ENCODE measurements at places on chromosomes 12 and 14.

DNA sequence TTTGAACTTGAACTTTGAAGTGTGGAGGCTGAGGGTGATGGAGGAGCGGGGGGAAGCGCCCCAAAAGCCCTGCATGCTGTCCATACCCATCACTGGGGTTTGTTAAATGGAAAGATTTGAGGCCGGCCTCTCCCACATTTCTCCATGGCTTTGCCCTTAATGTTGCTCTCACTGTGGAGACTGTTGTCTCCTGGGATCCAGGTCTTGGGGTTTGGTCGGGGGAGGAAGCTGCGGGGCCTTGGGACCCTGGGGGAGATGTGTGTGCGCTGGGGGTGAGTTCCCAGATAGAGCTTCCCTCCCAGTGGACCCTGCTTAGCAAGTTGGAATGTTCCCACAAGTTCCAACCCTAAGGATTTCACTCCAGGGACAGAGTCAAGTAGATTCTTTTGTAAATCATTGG, 28.0 kb upstream of the LRTM2 start:
- DNase-seq, result no peak

- peak; percentile 31 for DNase-seq
Observed at GRCh38 chr12:123828854-123829547, 66.9 kb downstream of the DNAH10 start.

DNA sequence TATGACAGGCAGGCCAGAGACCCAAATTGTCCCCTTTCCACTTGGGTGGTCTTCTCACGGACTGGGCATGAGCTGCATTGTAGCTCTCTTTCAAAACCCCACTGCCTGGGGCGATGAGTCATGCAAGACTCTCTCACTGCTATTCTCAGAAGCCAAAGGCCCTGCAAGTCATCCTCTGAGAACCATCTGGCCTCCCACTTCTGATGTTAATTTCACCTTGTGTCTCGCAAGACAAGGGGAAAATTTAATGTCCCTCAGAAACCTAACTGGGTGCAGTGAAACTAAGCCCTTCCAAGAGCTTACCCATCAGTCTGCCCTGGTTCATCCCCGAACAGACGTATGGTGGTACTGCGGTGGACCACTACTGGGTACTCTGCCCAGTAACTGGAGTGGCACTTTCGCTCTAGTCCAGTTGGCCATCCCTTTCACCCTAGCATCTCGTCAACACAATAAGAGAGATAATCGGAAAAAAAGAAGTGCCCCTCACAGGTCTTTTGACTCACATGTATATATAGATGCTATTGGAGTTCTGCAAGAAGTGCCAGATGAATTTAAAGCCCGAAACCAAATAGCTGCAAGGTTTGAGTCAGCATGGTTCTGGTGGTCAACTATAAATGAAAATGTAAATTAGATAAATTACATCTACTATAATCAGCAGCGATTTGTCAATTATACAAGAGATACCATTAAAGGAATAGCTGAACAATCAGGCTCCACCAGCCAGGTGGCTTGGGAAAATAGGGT, 31.3 kb upstream of the LALBA start:
- DNase-seq, result peak; percentile 43

DNA sequence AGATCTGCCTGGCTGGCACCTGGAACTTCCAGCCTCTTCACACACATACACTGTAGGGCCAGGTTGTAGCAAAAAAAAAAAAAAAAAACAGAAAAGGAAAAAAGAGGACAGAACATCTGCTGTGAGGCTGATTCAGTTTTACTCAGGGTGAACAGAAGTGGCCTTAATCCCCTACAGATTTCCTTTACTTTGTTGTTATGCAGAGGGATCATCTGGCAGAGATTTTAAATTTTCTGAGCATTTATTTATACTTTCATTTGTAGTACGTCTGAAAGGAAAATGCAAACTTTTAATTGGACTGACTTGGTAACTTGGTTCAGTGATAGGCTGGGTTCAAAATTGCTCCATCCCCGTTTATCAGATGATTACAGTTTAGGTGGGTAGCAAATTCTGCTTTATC, 50.8 kb upstream of the PRICKLE1 start:
- DNase-seq, result no peak

DNA sequence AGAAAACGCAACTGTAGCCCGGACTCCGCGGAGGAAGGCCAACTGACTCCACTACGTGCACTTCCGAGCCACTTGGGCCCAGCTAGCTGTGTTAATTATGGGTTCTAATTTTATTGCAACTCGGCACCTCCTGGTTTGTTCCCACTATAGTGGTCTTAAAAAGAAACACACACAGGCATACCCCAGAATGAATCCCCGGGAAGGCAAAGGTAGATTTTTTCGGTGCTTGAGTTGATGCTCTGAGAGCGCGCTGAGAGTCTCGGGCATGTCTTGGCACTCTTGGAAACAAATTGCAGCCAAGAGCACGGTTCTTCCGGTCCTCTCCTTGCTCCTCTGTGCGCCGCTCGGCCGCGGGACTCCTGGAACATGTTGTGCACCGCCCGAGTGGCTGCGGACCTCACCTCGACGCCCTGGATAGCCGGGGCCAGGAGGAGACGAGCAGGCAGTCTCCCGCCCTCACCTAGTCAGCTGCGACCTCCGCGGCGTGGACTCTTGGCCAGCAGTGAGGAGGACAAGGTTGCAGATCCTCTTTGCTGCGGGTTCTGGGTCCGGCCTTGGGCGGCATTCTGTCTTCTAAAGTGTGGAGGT, 6.8 kb upstream of the PAX9 start:
- DNase-seq, result peak; percentile 53

DNA sequence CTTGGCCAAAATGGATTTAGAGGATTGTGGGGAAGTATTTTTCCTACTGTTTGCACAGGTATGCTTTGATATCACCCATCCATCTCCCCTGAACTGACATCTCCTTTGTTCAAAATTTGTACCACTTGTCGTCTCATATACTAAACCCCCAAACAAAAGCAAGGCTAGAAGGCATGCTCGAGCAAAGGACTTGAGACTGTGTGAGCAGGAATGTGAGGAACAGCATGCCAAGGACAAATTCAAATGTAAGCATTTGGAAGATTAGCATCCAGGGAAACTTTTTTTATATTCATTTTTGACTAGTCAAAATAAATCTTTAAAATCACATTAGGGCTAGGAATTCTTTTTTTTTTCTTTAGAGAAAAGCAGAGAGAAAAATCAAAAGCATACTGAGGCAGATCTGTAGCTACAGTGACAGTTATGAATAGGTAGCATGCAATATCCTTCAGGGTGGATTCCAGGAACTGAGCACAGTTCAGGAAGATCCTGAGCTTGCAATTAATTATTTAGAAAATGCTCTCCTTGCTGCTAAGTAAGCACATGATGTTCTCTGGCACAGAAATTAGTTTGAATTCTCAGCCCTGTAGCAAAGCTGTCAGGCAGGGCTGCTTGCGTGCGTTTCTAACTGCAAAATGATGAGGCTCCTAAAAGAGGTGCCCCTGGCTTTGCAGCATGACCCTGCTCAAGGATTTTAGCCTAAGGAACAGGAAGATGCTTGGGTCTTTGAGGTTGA, 327.7 kb downstream of the LRIG3 start:
- DNase-seq, result no peak

DNA sequence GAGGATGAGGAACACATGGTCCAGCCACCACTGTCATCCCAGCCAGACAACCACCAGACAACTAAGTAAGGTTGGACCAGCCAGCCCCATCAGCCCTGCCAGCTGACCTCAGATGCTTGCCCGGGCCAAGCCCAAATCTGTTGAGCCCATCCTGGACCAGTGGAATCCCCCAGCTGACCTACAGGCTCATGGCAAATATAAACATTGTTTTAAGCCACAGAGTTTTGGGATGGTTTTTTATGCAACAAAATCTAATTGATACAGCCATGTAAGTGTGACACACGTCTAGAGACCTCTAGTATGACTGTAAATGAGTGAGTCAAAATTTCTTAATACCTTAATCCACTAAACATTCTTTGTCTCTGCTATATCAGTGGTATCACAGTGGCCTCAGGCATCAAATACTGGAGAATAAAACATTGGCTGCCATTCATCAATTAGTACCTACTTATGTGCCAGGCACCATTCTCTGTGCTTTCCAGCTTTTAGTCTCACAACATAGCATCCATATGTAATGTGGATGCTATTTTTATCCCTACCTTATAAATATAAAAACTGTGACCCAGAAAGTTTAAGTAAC, 24.2 kb upstream of the NT5DC3 start:
- DNase-seq, result no peak

- DNase-seq, result no peak
Observed at GRCh38 chr14:53249059-53249458, 95.9 kb upstream of the DDHD1 start.

GRCh38 chr12:12432364-12432763, 75.5 kb downstream of the BORCS5 start:
- no peak for DNase-seq

DNA sequence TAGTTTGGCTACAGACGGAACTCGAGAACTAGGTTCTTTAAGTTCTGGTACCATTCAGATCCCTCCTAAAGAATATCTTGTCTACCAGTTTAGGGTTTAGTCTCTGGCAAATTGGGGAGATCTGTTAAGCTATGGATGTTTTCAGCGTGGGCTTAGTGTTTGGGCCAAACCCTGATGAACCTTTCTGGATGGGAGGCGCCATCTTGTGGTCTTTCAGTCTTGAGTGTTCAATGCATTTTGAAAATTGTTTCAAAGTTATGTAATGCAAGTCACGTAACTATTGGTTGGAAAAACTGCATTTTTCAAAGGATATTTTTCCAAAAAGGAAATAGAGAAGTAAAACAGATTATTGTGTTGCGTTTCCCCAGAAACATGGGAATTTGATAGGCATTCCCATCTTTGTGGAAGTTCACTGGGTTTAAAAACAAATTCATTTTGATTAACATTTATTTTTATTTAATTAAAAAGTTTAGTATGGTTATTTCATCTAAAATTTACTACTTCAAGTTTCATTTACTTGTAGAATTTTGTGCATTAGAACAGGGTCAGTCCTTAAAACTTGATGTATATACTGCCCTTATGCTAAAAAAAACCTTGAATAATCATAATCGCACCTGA, 169.0 kb downstream of the PRIMA1 start:
- DNase-seq, result peak; percentile 57

DNA sequence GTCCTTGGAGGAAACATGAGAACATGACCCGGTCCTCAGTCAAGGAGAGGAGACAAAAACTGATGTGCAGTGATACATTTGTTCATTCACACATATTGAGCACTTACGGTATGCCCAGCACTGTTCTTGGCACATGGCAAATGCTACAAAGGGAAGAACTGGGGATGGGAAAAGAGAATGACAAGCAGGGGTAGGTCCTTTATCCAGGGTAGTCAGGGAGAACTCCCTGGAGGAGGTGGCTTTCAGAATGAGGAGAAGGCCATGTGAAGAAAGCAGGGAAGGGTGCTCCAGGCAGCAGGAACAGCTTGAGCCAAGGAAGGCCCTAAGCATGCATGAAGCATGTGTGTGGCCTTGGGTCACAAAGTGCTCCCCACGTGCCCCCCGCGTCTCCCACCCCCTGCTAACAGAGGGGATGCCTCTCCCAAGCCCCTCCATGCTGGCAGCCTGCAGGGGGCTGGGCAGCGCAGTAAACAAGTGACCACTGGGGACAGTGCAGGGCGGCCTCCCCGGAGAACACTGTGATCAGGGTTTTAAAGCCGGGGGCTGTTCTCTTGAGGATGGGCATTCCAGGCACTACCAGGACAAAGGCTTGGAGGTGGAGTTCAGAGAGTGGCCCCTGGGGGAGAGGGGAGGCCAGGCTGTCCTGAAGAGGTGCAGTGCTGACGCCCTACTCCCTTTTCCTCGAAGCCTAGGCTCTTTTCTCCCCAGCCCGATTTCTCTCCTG, 71.0 kb downstream of the PHETA1 start:
- DNase-seq, result no peak

DNA sequence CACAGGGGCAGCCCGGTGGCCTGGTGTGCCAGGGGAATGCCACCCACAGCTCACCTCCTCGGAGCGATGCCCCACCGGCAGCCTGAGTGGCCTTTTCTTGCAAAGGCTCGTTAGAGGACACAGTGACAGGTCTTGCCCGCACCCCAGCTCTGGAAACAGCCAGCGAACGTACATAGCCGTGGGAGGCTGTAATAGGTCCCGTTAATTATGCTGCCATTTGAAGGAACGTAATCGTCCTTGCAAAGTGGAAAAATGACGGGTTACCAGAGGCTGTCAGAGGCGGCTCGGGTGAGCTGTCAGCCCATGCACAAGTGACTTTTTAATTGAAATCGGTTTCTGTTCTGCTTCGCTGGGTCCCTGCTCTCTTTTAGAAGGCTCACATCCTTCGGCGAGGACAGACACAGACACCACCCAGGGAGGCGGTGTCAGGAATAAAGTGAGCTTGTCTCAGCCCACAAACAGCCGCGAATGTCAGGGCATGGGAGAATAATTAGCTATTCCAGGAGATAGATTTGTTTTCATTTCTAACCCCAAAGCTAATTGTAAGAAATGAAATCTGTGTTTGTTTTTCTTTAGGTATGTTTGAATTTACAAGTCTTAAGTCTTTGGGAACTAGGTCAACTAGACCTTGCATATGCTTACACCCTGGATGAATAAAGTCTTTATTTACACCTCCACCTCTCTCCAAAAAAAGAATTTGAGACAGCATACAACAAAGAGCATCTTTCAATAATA, 77.2 kb upstream of the RFLNA start:
- DNase-seq, result peak; percentile 54

GRCh38 chr12:16076970-16077522, 165.9 kb downstream of the DERA start:
- no peak for DNase-seq

DNA sequence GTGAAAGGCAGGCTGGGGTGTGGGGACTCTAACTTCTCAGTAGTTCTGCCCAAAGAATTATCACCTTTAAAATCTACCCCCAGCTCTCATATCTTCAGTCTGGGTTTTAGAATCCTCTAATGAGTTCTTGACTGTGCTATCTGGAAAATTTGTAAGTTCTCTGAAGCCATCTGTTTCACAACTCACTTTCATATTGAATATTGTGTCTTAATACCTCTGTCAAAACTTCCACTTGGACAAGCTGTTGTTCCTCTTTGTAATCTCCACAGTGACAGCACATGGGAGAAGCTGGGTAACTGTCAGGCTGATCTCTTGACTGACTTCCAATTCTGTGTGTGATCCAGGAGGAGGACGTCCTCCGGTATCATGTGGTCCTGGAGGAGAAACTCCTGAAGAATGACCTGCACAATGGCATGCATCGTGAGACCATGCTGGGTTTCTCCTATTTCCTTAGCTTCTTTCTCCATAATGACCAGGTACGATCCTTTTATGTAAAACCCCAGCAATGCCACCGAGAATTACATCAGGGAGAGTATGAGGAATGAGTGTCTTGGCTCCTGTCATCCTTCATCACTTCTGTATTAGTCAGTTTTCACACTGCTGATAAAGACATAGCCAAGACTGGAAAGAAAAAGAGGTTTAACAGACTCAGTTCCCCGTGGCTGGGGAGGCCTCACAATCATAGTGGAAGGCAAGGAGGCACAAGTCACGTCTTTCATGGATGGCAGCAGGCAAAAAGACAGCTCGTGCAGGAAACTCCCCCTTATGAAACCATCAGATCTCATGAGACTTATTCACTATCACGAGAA, 111.9 kb downstream of the STAB2 start:
- no peak for DNase-seq

- DNase-seq, result no peak
Observed at GRCh38 chr12:116099652-116100432, 177.7 kb downstream of the MED13L start.

GRCh38 chr14:70905301-70905700, 2.0 kb upstream of the PCNX1 start:
- DNase-seq, result peak; percentile 14

- no peak for DNase-seq
Observed at GRCh38 chr14:93398491-93398890, 32.2 kb upstream of the UNC79 start.

- no peak for DNase-seq
Observed at GRCh38 chr12:100159391-100160104, 16.9 kb upstream of the BLTP3B start.

- DNase-seq, result peak; percentile 31
Observed at GRCh38 chr14:53630336-53630735, 326.3 kb downstream of the BMP4 start.

- no peak for DNase-seq
Observed at GRCh38 chr12:77648716-77649115, 182.0 kb upstream of the NAV3 start.
